ENCODE measurements at places on chromosomes 6 and 20.

DNA sequence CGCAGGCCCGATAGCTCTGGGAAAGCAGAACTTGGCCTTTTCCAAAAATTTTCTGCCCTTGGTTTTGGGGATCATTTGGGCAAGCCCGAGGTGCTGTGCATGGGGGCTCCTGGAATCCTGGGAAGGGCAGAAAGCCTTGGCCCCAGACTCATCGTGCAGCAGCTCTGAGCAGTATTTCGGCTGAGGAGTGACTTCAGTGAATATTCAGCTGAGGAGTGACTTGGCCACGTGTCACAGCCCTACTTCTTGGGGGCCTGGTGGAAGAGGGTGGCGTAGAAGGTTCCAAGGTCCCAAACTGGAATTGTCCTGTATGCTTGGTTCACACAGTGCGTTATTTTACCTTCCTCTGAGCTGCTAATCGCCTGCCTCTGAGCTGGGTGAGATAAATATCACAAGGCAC, 1.1 kb upstream of the BMP2 start:
- DNase-seq, result no peak

GRCh38 chr6:128672023-128672422, 151.6 kb upstream of the PTPRK start:
- DNase-seq, result no peak

DNA sequence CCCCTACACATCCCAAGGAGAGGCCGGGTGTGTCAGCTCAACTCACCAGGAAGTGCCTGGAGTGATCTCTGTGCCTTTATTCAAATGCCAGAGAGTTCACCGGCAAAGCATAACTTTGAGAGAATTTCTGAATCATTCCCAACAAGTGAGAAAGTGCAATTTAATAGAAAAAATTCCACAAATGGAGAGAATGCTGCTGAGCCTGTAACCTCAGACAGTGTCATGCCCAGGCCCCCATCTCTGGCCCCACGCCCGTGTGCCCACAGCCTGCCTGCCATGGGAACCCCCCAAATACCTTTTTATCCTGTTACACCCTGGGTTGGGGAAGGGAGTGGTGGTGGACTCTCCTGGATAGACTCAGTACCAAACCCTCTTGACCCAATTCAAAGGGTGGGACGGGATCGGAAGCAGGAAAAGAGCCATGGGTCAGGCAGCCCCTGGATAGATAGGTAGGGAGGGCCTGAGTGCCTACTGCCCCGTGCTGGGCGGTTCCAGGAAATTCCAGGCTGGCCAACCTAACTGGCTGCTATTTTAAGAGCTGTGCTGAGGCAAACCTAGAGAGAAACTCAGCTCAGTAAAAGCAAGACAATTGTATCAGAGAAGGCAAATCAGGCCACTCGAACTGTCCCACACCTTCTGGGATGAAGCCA, 179.0 kb upstream of the FOXA2 start:
- no peak for DNase-seq

GRCh38 chr6:33609528-33609927, 11.6 kb upstream of the ITPR3 start:
- DNase-seq, result no peak

DNA sequence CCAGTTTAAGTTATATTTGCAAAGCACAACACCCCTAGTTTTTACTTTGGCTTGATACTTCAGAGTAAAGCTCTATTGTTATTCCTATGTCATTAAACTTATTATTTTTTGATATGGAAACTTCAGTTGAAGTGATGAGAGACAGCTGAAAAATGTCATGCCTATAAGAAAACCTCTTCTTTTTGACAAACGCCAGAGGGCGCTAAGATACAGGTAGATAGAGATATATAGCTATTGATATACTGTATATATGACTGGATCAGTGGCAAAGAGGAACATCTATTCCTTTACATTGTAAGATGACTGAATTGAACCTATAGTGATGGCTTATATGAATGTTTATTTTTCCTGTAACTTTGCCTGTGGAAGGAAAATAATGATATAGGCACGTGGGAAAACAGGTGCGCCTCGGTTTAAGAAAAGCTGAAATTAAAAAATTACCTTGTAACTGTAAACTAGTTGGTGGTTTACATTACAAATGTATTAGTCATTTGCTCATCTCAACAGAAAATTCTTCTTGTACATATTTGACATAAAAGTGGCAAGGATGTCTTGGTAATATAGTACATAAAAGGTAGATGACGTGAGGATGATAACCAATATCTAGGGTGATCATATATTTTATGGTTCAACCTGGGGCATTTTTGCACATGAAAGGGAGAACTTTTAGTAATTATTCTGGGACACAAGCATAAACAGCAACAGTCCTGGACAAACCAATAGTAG, 74.1 kb downstream of the LAMA4 start:
- DNase-seq, result peak; percentile 26

GRCh38 chr20:48490961-48491831, 336.6 kb downstream of the PREX1 start:
- DNase-seq, result no peak

DNA sequence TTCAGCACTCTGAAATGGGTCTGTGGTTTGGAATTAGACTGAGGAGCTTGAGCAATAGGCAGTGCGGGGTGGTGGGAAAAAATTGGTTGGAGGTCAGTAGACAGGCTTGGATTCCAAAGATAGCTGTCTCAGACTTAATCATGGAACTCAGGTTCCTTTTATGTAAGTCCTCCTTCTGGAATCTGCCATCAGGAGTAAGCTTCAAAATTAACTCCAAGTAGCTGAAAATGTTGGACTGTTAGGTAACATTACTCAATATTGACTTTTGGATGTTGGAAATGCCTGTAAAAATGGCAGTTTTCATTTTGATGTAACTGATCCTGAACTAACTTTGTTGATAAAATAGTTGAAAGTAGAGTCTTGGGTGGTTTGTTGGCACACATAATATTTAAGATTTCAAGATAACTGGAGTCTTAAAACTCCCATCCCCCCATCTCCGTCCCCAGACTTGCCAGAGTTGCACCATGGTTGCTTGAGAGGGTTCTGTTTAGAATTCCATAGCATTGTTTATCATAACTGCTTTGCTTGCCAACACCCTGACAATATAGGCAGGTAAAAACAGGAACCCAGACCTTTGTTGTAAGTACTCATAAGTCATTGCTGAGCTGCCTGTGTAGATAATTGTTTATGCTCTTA, 83.0 kb downstream of the PHF20 start:
- no peak for DNase-seq

DNA sequence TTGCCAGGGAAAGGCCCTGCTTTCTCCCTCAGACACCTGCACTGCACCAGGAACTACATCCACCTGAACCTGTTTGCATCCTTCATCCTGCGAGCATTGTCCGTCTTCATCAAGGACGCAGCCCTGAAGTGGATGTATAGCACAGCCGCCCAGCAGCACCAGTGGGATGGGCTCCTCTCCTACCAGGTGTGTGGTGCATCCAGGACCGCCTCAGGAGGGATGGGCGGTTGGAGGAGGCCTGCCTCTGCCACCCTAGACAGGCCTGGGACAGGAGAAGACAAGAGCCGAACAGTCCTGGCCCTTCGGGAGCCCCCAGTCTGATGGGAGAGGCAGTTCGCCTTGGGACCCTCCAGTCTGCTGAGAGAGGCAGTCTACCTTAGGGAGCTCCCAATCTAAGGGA, 24.2 kb downstream of the GLP1R start:
- no peak for DNase-seq

- DNase-seq, result no peak
Measured at GRCh38 chr20:51833326-51833725, 31.0 kb upstream of the SALL4 start.

Measured in stimulated activated effector memory CD8-positive, alpha-beta T cell treated with anti-CD3 and anti-CD28 coated beads, Interleukin-12 subunit alpha, Interleukin-12 subunit beta, amount 100 ng/mL, for 72 hours (primary cell).